ENCODE measurements at places on chromosomes 4 and X.

DNA sequence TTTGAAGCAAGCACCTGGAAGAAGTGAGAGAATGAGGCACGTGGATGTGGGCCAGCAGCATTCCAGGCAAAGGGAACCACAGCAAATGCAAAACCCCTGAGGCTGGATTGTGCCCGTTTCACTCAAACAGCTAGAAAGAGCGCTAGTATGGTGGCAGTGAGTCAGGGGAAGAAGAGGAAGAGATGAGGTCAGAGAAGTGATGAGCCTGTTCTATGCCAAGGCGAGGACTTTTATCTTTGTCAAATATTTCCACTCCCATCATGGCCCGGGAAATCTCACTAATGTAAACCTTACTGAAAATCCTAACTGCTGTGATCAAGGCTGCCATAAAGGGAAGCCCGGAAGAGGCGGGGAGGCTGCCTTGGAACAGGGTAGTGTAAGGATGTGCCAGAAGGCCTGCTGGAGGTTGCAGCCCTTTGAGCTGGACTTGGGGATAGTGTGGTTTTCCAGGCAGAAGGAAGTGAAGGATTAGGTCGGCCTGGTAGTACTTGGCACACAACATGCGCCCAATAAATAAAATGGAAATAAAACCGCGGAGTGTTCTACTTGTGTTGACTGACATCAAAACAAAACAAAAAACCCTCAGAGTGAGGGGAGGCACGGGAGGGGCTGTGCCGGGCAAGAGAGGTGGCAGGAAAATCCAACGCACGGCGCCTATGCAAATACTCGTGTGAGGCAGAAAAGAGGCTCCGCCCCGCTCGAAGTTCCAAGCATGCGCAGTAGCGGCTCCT is 1.2 kb upstream of the CDK16 start:
- DNase-seq: no peak

GRCh38 chr4:67344594-67345380 is 200.5 kb downstream of the CENPC start:
- DNase-seq: no peak

DNA sequence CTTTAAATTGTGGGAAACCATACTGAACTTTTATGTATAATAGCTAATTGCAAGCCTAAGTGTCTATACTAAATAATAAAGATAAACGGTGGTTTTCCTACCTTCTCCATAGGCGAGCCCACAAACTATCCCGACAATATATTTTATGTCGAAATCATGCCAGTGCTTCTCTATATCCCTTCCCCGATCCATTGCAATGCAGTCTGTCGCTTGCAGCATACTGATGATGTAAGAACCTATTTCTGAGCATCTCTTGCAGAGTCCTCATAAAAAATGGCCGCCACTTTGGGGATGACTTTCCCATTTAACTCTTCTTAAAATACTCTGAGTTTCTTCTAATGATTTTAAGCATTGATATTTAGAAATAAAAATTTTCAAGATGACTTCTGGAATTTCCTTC is 58.1 kb upstream of the TLR3 start:
- no peak for DNase-seq

- no peak for DNase-seq
These were observed 83.5 kb upstream of the TSPAN5 start for GRCh38 chr4:98741952-98742351.

DNA sequence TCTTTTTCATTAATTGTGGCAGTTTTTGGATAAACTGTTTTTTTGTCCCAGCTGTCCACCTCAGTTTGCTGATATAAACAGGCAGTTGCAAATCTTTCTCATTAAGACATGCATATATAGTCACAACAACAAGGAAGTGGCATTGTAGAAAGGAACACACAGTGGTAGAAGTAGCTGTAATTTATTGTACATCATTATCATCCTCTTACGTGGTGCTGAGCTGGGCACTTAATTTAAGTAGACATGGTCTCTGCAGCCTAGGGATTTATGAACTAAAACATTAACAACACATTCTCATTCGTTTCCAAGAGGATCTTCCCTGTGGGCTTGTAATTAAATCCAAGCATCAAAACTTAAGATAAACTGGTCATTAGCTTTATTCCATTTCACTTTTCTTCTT is 500.2 kb downstream of the INPP4B start:
- DNase-seq: no peak

GRCh38 chr4:77354550-77354949 is 197.5 kb downstream of the CCNG2 start:
- no peak for DNase-seq

GRCh38 chr4:79042079-79042674 is 102.9 kb upstream of the PAQR3 start:
- no peak for DNase-seq

- no peak for DNase-seq
These were observed 171.9 kb upstream of the PGRMC2 start for GRCh38 chr4:128459547-128459946.

GRCh38 chr4:133137571-133137970 is 11.5 kb upstream of the PCDH10 start:
- DNase-seq: no peak

DNA sequence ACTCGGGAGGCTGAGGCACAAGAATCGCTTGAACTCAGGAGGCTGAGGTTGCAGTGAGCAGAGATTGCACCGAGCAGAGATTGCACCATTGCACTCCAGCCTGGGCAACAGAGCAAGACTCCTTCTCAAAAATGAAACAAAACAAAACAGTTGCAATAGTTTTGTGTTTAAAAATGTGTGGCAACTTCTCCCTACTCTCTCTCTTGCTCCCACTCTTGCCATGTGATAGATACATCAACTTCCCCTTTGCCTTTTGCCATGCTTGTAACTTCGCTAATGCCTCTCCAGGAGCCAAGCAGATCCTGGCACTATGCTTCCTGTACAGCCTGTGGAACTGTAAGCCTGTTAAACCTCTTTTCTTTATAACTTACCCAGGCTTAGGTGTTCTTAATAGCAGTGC is 52.5 kb upstream of the INTU start:
- no peak for DNase-seq

DNA sequence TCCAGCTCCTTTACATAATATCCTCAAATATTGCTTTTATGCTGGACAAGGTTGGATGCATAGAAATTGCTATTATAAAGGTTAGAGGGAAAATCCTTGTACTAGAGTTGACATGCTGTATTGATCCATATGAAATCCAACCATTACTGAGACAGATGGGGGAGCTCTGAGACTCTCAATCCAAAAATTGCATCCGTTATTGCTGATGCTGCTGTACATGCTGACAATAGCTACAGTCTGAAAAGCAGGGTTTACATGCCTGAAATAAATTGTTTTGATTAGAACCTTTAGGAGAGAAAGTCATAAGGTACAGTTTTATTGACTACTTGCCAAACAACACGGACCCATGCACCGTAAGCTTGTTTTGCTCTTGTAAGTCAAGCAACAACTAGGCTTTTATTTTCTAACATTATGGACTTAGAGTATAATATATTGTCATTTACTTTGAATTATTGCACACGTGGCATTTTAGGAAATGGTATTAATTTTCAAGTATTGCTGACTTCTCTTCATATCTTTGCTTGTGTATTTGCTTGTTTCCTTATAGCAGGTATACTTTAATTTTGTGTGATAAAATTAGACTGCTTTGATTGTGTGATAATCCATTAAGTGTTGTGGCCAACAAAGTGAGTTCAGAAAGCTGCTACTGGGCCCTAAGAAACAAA is 1365.2 kb downstream of the STIM2 start:
- DNase-seq: no peak

DNA sequence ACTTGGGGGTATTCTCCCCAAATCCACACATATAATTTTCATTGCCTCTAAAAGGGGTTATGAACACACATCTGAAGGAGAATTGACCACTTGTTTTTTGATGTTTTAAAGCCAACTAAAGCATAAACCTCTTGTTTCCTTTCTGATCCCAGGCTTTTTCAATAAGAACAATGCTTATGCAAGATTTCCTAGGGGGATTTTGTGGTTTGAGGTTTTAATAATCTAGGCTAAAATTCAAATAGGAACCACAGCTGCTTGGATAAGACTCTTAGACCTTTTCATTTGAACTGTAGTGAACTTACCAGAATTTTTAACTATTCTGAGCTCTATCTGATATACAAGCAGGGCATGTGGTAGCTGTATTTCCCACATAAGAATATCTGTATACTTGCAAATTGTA is 651.1 kb downstream of the ANKRD50 start:
- DNase-seq: no peak

- DNase-seq: no peak
These were observed 130.7 kb upstream of the GUCY1A1 start for GRCh38 chr4:155535802-155536454.

DNA sequence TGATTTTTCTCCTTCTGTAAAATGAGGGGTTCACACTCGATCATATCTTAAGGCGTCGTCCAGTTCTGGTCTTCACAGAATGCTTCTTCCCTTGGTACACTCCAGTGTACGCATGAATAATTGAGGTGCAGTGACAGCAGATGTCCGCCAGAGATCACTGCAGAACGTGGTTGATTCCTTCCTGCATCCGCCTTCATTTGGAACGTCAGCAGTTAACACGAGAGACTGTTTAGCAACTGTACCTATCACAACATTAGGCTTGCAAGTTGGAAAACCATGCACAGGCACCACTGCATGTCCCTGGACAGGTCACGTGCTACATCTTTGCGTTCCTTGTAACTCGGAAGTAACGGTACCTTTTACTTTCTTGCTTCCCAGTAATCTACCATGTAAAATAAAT is 66.0 kb upstream of the GEMIN8 start:
- DNase-seq: no peak

- DNase-seq: no peak
These were observed 39.3 kb downstream of the RNF212 start for GRCh38 chr4:1074077-1074476.

DNA sequence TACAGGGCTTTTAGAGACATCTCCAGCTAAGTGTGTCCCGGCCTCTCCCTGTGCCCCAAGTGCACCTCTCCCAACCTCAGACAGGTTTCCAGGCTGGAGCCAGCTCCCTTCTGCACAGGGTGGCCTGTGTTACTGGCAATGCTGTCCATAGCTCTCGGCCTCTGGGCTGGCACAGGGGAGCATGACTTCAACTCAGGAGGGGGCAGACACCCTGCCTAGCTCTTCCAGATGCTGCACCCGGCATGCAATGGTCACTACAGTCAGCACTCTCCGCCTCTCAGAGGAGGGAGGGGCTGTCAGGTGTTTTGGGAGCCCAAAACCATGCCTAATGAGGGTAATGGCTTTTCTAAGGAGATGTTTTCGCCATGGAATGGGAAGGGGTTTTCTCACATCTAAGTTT is 2.4 kb upstream of the IRAK1 start:
- DNase-seq: no peak

DNA sequence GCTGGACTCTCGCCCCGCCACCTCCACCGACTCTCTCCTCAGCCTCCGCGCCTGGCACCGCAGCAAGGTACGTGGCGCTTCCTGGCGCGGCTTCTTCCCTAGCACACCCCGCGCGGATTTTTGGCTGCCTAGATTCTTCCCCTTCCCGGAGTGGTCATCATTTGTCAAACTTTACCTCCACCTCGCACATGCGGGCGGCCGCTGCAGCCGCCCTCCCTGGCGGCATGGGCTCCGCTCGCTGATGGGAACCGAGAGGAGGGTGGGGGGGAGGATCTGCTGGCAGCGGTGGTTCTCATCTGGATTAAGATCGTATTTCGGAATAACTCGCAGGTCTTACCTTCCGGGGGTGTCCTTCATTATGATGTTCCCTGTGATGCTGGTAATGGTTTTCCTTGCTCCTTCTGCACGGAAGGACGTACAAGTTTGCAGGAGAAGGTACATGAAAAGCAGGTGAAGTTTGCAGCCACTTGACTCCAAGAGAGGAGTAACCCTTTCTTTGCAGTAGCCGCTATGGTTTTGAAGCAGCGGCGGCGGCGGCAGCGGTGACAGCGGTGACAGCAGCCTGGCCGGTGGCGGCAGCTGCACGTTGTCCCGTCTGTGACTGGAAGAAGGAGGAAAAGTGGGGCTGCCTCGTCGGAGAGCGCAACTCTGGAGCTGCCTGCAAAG is 2183.9 kb upstream of the TENM3 start:
- DNase-seq: no peak

- DNase-seq: no peak
These were observed 10.6 kb downstream of the UVSSA start for GRCh38 chr4:1357356-1358248.

DNA sequence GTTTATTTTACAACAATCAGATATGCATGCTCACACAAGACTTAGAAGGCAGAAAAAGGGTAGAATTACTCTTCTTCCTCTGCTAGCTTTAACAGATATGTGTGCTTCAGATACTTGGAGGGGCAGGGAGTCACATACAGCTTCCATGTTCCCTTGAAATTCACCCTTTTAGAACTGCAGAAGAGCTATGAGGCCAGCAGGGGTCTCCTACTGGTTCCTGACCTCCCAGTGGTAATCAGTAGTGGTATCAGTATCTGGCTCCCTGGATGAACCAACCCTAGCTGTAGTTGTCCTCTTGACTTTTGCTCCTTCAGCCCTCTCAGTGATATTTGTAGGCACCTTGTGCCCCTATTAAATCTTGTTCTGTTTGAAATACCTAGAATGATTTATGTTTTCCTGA is 81.5 kb downstream of the RCHY1 start:
- DNase-seq: no peak

DNA sequence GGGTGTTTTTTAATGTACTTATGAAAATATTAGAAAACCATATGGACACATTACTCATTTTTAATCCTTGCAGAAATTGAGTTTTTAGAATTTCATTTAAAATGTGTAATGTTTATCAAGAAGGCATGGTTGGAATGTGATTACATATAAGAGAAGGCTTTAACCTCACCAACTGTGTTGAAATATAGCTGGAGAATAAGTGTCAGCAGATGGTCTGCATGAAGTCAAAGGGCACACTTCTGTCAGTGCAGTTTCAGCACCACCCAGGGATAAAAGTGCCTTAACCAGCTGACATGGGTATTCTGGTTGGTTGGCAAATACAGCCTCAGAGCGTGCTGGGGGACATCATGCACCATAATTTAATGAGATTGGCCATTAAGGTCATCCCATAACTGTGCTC is 21.2 kb upstream of the ANTXR2 start:
- DNase-seq: no peak

GRCh38 chr4:150119492-150119891 is 41.2 kb downstream of the DCLK2 start:
- no peak for DNase-seq

GRCh38 chr4:182736207-182736606 is 181.0 kb downstream of the DCTD start:
- DNase-seq: no peak

GRCh38 chr4:148922497-148922896 is 480.3 kb upstream of the NR3C2 start:
- no peak for DNase-seq

DNA sequence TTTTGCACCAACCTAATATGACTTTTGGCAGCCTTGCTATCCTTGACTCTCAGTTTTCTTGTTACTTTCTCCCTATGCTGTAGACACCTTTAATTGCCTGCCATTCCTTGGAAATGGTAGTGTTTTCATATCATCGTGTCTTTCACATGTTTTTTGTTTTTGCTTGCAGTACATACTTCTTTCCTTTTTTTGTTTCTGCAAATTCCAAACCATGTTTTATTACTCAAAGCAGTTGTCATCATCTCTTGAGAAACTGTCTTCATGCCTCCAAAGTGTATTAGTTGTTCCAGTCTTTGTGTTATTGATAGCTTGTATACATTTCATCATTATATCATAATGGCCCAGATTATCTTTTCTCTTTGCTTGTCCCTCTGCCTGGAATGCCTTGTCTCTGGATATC is 57.1 kb downstream of the PDLIM5 start:
- no peak for DNase-seq
